Neural progenitor cell (in vitro differentiated cells): ENCODE measurements at places on chromosomes 7 and 10. TPM values are rescaled to one million over a fixed set of nuclear protein-coding genes. Genes with fewer than 3 reads are reported as not detected.

The FAM131B gene
- total RNA-seq: 20.1 and 46.5 TPM in 2 replicates

The HOXA9 gene
- not detected in 2 replicates for total RNA-seq

The PRXL2A gene
- 81.4 and 107 TPM in 2 replicates for total RNA-seq

The SEPTIN14 gene
- not detected in 2 replicates for total RNA-seq

The AGAP4 gene
- 17.9 and 25.9 TPM in 2 replicates for total RNA-seq

The SPDYE2B gene
- total RNA-seq: not detected in 2 replicates

The BICC1 gene
- total RNA-seq: 0.25 and 0.41 TPM in 2 replicates

The MMD2 gene
- 0.28 TPM in 1 of 2 replicates, not detected in the other for total RNA-seq

The STRIP2 gene
- 11.6 and 12.5 TPM in 2 replicates for total RNA-seq

The SRRM3 gene
- total RNA-seq: 2.2 and 4.6 TPM in 2 replicates

The ACHE gene
- 0.90 TPM in 1 of 2 replicates, not detected in the other for total RNA-seq

The PTPRN2 gene
- 3.0 and 4.9 TPM in 2 replicates for total RNA-seq

The PAPOLB gene
- 0.06 TPM in 1 of 2 replicates, not detected in the other for total RNA-seq

The C10orf143 gene
- total RNA-seq: 1.1 and 1.6 TPM in 2 replicates

GRCh38 chr10:89309156-89310055 is 7.6 kb downstream of the IFIT2 start:
- no peak for DNase-seq

DNA sequence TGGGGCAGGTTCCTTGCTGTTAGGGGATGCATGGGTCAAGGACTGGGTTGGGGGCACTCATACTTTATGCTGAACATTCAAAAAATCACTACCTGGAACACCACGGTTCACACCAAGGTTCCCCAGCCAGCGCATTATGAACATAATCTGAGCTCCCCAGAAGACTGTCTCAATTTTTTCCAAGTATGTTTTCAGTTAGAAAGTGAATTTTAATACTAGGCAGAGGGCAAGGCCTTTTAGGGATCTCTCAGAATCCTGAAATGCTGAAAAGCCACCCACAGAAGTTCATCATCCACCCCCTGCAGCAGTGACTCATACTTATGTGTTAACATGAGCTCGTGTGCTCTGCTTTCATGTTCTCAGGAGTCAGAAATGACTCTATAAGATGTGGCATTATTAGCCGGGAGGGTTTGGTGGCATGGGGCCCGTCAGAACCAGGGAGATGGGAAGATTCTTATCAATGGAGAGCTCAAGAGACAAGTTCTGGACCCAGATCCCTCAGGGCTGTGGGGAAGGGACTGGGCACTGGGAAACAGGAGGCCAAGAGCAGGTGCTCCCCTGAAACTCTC is 185.2 kb upstream of the ITGB1 start:
- DNase-seq: no peak

DNA sequence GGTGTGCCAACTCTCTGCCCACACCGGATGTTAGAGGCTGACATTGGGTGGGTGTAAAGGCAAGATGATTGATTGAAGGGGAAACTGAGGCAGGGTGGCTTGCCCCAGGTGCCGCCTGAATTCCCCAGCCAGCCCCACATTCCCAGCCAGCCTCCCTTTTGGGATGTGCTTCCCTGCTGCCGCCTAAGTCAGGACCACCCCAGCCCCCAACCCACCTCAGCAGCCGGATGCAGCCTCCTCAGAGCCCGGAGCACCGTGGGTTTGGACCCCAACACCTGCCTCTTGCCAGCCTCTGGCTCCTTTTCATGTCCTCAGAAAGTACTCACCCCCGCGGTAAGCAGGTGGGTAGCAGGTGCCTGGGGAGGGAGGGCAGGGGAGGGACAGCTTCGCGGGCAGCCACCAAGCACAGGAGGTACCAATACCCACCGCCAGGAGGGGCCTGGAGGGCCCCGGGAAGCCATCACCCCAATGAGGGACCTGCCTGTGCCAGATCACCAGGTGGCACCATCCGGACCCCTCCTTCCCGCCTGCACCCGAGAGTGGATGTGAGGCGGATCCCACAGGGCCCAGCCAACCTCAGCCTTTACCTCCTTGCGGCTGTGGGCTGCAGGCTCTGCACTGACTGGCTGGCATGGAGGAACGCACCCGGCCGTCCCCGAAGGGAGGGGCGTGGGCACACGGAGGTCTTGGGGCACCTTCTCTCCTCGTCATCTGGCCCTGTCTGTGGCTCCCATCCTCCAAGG is 60.5 kb downstream of the PWWP2B start:
- no peak for DNase-seq

DNA sequence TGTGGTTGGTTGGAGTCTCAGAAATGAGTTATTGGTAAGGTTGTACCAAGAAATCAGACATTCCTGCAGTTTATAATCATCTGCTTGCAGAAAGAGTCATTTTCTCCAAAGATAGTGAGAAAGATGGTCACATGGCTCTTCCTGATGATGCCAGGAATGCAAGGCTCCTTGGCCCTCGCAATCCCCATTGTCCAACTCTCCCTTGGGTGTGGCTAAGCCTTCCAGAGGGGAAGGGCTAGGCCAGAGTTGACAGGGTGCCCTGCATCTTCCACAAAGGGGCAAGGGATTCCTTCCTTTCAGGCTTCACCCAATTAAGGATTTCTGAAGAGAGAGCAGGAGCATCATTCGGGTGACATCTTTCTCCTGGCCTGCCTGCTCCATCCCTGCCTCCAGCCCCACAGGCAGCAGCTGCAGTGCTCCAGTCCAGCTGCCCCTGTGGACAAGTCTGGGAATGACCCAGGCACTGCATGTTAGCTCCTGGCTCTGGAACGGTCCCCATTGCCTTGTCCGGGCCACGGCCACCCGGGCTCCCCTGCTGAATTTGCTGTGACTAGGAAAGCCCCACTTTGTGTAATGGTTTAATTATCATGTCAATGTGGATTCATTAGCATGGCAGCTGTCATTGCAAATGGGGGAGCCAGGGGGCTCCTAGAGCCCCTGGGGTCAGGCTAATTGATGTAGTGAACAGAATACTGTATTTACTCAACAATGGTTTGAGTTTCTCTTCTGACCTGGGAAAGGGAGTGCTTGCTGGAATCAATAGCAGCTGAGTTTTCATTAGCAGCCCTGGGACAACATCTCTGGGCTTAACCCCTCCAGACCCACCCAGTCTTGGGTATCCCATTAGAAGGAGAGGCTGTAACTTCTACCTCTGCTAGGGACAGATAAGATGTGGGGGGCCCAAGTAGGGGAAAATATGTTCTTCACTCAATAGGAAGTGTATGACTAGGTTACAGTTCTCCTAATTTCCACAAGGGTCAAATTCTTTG is 112.6 kb upstream of the TBX20 start:
- peak; percentile 45 for DNase-seq

- no peak for DNase-seq
Measured at GRCh38 chr10:78078539-78079330, 45.1 kb downstream of the RPS24 start.

GRCh38 chr10:639001-639750 is 50.3 kb downstream of the DIP2C start:
- no peak for DNase-seq

DNA sequence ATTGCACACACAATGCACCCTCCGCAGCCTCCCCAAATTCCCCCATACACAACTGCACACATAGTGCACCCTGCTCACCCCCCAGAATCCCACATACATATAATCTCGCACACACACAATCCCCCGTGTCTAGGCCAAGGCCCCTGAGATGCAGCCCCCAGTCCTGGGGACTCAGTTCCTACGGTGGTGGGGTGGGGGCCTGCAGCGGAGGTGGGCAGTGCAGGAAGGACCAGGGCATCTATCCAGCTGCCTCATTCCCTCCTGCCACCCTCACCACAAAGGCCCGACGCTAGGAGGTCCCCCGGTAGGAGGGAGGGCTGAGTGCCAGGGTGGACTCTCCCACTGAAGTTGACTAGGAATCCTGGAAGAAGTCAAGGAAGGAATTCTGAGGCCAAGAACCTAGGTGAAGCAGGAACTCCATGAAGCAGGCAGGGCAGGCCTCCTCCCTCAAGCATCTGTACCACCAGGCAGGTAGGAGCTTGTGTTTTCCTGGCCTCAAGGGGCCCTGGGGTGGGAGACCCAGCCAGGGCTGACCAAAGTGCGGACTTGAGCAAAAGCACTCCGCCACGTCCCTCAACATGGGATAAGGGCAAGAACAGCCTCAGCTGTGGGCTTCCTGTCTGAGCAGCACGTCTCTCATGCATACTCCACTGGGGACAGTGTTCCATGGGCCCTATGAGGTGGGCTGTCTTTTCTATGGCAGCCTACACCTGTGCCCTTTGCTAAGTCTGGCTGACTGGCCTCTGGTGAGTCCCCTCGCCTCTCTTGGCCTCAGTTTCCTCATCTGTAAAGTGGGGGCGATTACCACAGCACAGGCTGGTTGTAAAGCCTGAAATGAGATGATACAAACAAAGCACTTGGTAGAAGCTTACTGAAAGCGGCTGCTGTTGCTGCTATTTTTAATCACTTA is 145.7 kb downstream of the MAPK8 start:
- DNase-seq: no peak

GRCh38 chr10:88027570-88027969 is 164.1 kb downstream of the PTEN start:
- no peak for DNase-seq

DNA sequence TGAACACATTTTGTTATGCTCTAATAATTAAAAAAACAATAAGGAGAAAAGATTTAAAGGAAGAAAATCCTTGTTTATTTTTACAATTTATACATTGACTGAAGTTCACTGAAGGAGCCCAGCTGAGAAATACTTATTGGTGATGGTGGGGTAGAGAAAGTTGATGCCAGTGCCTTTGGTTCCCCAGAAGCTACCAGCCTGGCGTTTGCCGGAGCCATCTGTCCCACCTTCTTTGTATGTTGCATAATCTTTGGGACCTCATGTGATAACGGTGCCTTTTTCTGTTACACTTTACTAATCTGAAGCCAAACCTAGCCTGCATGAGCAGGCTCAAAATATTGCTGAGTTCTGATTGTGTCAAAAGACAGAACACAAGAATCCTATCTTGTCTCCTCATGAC is 22.7 kb downstream of the ZNF365 start:
- no peak for DNase-seq

- DNase-seq: no peak
Measured at GRCh38 chr7:141700848-141701371, 1.1 kb downstream of the DENND11 start.

GRCh38 chr10:116696919-116697318 is 45.4 kb downstream of the HSPA12A start:
- no peak for DNase-seq

DNA sequence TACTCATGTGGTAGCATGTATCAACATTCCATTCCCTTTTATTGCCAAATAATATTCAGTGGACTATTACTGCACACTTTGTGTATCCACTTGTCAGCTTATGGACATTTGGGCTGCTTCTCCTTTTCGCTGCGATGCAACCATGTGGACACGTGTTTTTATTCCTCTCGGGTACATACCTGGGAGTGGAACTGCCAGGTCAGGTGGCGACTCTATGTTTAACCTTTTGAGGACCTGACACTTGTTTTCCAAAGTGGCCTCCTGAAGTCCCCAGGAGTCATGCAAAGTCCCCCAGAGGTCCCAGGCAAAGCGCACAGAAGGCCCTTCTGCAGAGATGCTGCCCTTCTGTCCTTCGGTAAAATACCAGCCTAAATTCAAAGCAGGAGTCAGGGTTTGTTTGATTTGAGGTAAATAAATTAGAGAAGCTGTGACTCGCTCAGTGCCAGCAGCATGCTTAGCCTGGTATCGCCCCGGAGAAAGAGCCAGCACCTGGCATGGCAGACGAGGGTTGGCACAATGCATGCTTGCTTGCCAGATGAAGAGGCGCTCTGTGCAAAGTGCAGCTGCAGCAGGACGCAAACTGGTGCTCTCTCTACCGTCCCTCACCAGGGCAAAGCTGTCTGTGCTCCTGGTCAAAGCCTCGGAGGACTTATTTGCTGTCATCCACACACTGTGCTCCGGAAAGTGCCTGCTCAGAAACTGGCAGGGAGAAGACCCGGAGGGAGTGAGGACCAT is 37.8 kb downstream of the HIPK2 start:
- DNase-seq: no peak

GRCh38 chr7:50768485-50769474 is 13.9 kb downstream of the GRB10 start:
- no peak for DNase-seq

- no peak for DNase-seq
Measured at GRCh38 chr7:115101199-115101598, 179.3 kb downstream of the MDFIC start.

DNA sequence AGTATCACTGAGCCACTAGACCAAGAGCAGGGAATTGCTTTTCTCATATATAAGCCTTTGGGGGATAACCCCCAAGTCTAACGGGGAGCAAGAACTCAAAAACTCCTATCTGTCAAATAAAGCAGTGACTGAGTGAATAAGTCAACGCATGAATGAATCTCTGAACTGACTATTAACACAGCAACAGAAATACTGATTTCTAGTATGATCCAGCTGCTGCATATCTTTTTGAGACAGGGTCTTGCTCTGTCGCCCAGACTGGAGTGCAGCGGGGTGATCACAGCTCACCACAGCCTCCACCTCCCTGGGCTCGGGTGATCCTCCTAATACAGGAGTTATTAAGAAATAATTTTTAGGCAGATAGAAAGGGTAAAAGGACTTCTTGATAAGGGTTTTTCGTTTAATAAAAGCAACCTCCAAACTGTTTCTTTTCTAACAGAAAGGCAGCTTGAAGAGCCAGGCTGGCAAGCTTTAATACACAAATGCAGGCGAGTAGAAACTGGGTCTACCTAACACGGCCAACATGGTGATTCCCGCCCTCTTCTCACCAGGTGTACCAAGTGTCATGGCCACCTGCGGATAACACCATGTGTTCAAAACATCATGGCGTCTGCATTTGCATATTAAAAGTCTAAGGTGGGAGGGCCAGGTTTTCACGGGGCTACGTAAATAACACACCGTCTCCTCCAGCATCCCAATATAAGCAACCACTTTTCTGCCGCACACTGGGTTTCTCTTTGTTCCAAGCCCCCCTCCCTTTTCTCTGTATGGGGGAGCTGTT is 631.9 kb downstream of the PARD3 start:
- DNase-seq: no peak

- peak; percentile 50 for DNase-seq
Measured at GRCh38 chr7:107147464-107148393, 21.1 kb upstream of the HBP1 start.

DNA sequence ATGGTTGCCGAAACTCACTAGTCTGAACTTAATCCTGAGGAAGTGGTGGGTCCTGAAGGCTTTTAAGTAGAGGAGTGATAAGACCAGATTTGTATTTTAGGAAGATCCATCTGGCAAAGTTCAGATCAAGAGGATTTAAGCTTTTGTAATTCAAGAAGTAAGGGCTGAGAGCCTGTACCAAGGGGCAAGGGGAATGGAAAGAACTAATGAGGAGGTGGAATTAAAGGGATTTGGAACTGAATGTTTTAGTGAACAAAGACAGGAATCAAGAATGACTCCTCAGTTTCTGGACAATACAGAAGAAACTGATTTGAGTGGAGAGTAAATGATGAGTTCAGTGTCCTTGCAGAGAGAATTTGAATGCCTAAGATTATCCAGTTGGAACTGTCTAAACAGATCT is 249.0 kb downstream of the C7orf25 start:
- DNase-seq: peak; percentile 54

DNA sequence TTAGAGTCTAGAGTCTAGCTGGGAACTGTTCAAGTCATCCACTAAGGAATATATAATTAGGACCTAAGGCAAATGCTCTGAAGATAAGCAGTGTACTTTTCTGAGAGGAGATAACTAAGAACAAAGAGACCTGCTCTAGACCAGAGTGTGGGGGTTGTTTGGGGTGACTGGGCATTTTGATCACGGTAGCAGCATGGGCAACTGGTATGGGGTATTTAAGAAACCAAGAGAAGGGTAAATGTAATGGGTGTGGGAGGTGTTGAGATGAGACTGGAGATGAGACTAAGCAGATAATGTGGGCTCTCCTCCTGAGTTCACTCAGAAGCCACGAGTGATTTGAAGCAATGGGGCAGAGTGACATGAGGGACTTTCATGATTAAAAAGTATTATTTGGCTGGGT is 1082.9 kb downstream of the GATA3 start:
- no peak for DNase-seq
